ENCODE measurements at places on chromosomes 6 and 20.

GRCh38 chr6:16196984-16197546 is 41.3 kb upstream of the GMPR start:
- DNase-seq, result no peak

GRCh38 chr6:36594816-36595643 is 868 bp downstream of the SRSF3 start:
- peak; percentile 55 for DNase-seq

DNA sequence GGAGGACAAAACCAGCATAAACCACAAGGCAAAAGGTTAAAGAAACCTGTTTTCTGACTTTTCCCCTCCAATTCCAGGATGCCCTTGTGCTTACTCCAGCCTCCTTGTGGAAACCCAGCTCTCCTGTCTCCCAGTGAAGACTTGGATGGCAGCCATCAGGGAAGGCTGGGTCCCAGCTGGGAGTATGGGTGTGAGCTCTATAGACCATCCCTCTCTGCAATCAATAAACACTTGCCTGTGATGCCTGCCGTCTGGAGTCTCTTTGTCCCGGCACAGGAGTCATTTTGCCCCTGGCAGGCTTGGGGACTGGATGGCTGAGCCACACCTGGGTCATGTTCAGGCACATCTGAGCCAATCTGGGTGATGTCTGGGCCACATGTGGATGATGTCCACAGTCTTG is 26.6 kb downstream of the BPIFB1 start:
- no peak for DNase-seq

GRCh38 chr6:69416776-69417175 is 380.0 kb downstream of the LMBRD1 start:
- no peak for DNase-seq

GRCh38 chr6:2448826-2449571 is 203.6 kb upstream of the GMDS start:
- peak; percentile 78 for DNase-seq

- DNase-seq, result peak; percentile 49
These were observed 648.0 kb upstream of the GJE1 start for GRCh38 chr6:141484711-141485110.

DNA sequence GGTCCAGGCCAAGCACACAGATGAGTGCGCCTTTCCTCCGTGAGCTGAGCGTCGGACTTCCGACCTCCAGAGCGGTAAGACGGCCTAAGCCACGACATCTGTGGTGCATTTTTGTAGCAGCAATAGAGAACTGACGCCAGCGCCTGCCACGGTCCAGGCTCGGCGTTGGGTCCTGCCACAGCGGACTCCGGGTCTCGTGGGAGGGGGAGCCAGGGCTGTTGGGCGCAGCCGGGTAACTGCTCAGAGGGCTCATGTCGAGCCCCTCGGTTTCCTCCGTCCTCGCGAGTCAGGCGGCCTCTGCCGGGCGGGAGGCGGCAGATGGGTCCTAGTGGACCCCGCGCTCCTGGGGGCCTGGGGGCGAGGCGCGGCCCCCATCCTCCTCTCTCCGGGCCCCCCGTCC is 216.1 kb downstream of the QKI start:
- no peak for DNase-seq

DNA sequence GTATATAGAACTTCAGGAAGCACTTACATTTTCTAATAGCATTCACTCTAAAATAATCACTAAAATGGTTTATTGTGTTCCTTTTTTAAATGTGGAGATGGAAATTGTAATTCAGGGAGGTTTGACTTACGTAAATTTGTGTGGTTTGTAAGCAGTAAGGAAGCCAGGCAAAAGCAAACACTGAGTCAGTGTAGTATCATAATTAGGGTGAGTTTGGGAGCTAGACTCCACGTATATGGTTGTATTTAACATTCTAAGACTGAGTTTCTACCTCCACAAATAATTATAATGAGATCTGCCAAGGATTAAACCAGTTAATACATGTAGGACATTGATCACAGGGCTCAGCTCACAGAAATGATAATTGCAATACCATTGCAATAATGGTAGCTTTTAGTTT is 425.5 kb downstream of the CBLN4 start:
- no peak for DNase-seq

- DNase-seq, result no peak
These were observed 7.1 kb upstream of the MTG2 start for GRCh38 chr20:62175711-62176110.

All from inflammatory macrophage treated with lipopolysaccharide for 1 hour (primary cell).